ENCODE measurements at places on chromosomes 13 and 19.

- DNase-seq: no peak
These were observed 901 bp downstream of the DPF1 start for GRCh38 chr19:38223119-38223523.

- no peak for DNase-seq
These were observed 5.4 kb downstream of the ZNF8 start for GRCh38 chr19:58284199-58284598.

DNA sequence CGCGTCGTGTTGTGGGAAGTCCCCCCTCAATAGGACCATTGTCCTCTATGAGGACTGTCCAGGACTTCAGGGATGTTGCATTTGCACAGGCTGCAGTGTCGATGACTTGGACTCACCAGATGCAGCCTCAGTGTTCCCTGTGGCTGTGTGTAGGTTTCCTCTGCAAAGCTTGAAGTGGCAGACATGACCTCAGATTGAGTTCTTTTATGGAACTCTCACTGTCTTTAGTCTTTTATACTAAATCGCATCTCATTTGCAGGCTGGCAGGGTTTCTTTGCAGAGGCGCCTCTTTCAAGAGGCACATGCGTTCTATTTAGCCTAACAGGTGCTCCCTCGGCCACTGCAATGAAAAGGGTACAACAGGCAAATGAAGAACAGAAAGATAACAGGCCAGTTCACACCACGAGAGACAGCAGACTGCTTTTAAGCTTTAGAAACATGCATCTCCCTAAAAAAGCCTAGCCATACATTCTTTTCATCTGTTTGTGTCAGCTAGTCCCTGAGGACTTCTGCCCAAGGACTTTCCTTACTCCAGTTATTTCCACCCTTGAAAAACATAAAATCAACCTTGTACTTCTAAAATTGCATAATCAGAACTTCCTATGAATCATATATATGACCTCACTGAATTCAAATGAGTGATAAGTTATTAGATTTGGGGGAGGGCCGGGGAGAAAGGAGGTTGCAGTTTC is 118.4 kb downstream of the RAB20 start:
- DNase-seq: peak; percentile 13

GRCh38 chr13:95642999-95643398 is 1.5 kb downstream of the DZIP1 start:
- DNase-seq: no peak

DNA sequence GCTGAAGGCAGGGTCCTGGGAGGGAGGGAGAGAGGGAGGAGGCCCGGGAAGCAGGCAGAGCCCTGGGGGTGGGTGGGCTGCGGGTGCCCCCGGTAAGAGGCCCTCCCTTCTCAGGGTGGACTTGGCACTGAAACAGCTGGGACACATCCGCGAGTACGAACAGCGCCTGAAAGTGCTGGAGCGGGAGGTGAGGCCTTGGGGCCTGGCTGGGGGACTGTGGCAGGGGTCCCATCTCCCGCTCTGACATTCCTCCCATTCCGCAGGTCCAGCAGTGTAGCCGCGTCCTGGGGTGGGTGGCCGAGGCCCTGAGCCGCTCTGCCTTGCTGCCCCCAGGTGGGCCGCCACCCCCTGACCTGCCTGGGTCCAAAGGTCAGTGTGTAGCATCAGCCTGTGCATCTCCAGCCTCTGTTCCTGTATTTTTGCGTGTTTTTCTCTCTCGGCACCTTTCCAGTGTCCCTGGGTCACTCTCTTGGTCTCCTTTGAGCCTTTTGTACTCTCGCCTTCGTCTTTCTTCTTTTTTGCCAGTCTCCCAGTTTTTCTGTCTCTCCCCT is 53.4 kb downstream of the TRPM4 start:
- DNase-seq: no peak

DNA sequence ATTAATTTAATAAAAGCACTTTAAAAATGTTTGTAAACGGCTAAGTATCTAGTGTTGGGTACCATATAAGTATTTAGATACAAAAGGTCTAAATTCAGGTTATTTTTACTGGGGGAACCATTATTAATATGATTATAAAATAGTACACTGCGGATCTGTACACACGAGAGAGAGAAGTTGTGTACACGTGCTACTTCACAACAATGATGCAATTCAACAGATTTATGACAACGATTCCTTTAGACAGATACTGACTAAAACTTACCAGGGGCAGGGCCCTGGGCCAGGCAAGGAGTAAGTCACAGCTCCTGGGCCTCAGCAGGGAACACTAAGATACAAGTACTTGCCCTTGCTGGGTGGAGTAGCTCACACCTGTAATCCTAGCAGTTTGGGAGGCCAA is 29.1 kb upstream of the TPTE2 start:
- DNase-seq: no peak

- no peak for DNase-seq
These were observed 219.9 kb downstream of the COG6 start for GRCh38 chr13:39875111-39875987.

DNA sequence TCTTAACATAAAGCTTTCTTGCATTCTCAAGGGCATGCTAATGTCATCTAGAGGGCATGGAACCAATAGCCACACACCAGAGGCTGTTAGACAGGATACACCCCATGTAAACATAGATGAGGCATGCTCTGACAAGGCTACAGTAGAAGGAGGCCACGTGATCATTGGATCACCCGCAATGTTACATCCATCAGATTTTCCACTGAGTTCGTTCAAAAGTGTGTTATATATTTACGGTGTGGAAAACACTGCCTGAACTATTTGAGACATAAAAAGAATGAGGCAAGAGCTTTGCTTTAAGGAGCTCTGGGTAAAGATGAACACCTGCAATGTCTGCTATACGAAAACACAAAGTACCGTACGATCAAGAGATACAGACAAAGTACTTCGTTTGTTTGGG is 817.5 kb upstream of the SLC10A2 start:
- DNase-seq: no peak

DNA sequence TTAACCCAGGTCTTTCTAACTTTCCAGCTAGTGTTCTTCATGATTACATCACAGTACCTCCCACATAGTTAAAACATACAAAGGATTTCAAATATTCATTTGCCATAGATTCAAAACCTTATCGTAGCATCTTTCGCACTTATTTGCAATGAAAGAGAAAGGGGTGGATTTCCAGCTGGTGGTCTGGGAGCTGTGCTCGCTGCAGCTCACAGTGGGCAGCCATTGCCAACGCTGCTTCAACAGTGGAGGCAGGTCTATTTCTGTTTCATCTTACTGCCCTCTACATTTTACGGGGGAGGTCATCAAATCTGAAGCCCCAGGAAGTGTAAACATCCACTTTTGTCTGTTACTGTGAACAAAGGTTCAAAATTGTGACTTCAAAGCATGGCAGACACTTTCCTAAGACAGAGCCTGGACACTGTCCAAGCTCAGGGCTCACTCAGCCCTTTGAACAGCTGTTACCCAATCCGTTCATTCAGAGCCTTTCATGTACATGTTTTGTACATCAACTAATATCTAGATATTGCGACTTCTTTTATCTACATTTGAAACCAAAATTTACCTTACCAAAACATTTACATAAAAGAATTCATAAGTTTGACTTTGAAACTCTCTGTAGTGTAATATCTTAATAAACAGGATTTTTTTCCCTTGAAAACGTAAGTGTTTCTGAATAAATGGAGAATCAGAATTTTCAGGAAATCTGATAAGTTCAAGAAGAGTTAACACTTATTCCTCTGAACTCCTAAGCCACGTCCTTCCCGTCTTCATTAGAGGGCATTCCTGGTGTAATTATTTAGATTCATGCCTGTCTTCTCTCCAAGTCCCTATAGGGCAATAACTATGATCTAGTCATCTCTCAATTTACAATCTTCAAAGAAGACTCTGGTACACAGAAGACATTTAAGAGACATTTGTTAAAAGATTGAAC is 25.1 kb downstream of the STARD13 start:
- DNase-seq: no peak

- no peak for DNase-seq
These were observed 7.3 kb downstream of the PARP4 start for GRCh38 chr13:24505256-24505655.

GRCh38 chr19:55258476-55258827 is 365 bp downstream of the PPP6R1 start:
- DNase-seq: peak; percentile 61

DNA sequence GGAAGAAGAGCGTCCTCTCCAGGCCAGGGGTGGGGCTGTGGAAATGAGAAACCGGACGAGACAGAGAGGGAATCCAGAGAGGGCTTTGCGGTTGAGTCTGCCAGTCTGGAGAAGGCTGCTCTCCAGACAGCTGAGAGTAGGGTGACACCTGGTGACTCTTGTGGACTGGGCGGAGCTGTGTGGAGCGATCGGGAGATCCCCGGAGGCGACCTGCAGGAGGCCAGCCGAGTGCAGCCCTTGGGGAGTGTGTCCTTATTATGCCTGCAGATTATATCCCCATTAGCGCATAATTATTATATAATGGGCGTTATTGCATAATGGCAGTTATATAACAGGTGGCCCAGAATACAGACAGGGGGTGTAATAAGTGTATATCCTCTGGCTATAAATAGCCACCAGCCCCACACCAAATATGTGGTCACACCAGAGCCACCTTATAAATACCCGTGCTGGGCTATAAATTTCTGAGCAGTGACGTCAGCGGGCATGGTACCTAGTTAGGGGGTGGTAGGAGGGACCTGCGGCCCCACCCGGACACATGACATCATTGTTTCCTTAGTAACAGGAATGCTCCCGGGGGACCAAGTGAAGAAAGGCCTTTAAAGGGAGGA is 41.2 kb downstream of the NFIX start:
- DNase-seq: no peak

DNA sequence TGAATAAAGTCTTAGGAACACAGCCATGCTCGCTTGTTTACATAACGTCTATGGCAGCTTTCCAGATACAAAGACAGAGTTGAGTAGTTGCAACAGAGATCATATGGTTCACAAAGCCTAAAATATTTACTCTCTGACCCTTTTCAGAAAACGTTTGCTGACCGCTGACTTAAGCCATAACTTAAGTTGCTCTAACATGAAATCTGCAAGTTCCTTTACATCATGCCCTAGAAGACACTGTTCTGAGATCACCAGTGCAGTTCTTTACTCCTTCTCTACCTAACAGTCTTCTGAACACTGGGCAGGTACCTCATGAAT is 166.4 kb downstream of the DCLK1 start:
- no peak for DNase-seq

DNA sequence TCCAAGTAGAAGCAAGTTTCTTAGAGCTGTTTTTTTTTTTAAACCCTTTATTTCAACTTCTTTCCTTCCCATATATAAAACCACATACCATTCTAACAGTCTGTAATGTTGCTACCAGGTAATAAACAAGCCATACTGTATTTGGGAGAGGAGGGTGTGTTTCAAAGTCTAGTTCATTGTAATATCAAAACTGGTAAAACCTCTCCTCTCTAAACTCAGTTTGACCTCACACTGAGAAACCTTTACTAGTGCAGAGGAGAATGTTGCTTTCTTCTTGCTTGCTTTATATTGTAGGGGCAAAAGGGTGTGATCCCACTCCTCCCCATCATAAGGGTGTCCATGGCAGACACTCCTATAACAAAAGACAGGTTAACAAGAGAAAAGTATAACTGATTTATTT is 155.1 kb downstream of the GGACT start:
- DNase-seq: no peak

DNA sequence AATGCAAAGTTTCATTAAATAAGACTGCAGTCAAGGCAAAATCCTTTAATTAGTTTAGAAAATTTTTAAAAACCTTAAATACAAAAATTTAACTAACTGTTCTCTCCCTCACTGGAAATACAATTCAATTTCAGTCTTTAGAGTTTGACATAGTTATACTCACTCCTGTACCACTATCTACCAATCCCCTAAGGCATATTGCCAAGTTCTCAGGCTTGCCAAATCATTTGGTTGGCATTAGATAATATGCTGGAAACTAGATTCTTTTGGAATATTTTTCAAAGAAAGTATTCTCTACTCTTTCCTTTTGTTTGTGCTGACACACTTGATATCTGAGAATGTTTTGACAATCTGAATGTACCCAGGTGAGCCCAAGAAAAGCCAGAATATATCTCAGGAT is 77.2 kb downstream of the TSC22D1 start:
- no peak for DNase-seq

- peak; percentile 83 for DNase-seq
These were observed 958 bp downstream of the CA11 start for GRCh38 chr19:48644839-48645619.

DNA sequence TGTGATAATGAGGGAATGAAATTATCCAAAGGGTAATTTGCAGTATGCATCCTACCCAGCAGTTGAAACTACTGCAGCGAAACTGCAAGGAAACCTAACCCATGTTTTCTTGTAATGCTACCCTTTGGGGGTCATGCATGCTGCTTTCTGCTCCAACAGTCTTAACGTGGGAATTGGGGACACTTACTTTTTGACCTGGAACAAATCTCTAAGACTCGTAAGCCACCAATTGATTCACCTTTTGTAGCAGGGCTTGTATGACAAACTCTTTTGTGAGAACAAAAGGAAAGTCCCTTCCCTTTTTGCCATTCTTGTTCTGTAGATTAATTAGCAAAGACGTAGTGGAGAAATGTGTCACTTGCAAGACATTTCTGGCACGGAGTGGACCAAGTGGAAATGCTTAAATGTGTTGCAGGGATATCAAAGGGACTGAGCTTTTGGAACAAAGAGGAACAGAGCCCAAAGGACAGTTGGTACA is 27.4 kb downstream of the LRCH1 start:
- DNase-seq: no peak

GRCh38 chr13:33665626-33666175 is 152.2 kb upstream of the RFC3 start:
- no peak for DNase-seq

- no peak for DNase-seq
These were observed 115.3 kb downstream of the TBC1D4 start for GRCh38 chr13:75366380-75367280.

DNA sequence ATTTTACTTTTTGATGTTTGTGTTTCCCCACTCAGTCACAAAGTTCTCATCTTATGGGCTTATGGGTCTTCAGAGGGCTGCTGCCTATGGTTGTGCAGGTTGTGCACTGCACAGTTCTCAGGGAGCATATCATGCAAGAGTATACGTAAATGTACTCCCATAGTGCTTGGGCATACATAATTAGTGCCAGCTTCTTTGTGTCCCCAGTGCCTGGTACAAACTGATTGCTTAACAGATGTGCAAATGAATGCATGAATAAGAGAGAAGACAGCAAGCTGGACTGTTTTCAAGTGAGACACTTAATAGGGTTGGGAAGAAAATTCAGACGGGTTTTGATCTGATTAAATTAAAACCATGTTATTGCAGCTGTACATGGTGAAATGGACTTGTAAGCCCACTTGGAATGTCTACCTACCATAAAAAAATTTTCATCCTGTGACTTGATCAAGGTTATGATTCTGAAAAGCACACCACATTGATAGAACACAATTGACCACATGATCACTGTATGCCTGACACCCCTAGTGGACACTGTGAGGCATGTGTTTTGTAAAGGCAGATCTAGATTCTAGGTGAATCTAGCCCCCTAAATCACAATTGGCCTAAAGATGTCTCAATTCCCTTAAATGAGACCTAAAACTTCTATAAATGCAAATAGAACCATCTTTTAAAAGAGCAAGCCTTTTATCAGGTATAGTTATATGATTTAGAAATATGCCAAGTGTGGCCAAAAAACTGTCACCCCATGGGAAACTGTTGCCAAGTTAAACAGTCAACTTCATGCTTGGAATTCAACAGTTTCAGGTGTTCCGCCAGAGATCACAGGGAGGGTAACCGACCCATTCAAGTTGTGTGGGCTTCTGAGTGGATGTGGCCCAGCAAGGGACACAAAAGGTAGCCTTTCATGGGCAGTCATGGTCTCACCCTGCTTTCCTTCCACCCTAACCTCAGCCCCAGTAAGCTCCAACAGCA is 27.9 kb downstream of the FAM124A start:
- no peak for DNase-seq
